Gastroesophageal sphincter (tissue), 4 donors: ENCODE measurements at places on chromosomes 1 and 21.

DNA sequence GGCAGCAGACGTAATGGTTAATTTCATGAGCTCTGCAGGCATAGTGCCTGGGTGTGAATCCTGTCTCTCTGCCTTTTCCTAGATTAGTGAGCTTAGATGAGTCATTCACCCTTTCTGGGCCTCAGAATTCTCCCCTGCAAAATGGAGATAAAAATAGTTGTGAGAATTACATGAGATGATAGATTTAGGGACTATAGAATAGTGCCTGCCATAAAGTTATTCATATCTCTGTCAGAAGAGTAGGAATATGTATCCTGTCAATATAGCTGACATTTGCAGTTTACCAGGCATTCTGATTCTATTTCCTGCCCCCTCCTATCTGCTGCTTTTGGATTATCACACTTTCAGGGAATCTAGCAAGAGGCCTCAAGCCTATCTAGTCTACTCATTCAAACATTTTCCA lies 112.0 kb downstream of the PDE4B start:
- no peak for ATAC-seq

- no peak for ATAC-seq
These were observed 23.4 kb upstream of the PDE9A start for GRCh38 chr21:42629933-42630589.

DNA sequence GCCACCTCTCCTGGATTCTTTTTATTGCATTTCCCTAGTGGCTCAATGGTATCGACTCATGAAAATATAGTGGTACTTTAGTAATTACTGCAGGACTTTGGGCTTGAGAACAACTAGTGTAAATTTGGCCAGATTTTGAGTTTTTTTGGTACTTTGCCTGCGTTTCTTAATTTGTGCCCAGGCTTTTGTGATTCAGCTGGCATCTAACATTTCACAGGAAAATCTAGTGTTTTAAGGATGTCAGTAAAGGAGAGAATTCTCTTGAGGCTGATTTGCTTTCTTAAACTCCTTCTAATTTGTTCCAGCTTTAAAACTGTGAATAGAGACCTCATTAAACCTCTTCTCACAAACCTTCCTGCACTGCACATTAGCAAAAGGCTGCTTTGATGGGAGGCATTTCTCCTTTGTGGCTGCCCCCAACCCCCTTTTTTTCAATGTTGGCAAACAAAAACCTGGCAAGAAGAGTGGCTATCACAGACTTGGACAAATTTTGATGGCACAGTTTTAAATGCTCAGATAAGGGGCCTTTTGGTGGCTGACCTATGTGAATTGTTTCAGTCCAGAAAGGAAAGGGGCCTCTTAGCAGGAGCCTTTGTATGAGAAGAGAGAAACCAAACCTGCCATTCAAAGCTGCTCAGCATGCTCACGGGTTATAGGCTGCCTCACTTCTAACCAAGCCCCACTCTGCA lies 113.4 kb upstream of the RAVER2 start:
- ATAC-seq = no peak

DNA sequence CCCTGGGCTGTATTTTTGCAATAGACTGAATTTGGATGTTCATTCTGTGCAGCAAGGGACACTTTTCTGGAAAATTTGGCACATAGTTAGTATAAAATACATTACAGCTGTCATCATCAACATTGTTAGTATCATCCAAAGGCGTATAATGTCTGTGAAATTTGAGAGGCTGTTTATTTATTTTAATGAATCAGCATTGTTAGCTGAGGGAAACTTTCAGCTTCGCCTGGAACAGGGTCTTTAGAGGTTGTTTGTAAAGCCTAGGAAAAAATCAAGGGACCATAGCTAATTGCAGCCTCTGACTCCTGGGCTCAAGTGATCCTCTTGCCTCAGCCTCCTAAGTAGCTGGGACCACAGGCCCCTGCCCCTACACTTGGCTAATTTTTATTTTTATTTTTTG lies 106.8 kb upstream of the USP24 start:
- ATAC-seq = no peak

- peak; percentile 21 for ATAC-seq
These were observed 31.9 kb downstream of the SLC1A7 start for GRCh38 chr1:53110370-53111072.

DNA sequence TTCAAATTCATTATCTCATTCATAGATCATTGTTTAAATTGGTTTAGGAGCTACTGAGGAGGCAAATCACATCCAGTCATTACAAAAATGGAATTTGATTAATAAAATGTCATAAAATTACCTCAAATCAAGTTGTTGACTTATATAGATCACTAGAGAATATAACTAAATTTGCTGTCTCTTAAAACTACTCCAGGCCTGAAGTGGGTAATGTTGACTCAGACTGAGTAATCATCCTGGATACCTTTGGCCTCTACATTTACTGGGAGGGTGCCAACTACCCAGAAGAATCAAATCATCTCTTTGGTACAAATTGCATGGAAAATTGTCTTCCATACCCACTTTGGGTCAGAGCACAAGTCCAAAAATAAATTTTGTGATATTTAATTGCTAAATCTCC lies 191.2 kb upstream of the GREM2 start:
- no peak for ATAC-seq

DNA sequence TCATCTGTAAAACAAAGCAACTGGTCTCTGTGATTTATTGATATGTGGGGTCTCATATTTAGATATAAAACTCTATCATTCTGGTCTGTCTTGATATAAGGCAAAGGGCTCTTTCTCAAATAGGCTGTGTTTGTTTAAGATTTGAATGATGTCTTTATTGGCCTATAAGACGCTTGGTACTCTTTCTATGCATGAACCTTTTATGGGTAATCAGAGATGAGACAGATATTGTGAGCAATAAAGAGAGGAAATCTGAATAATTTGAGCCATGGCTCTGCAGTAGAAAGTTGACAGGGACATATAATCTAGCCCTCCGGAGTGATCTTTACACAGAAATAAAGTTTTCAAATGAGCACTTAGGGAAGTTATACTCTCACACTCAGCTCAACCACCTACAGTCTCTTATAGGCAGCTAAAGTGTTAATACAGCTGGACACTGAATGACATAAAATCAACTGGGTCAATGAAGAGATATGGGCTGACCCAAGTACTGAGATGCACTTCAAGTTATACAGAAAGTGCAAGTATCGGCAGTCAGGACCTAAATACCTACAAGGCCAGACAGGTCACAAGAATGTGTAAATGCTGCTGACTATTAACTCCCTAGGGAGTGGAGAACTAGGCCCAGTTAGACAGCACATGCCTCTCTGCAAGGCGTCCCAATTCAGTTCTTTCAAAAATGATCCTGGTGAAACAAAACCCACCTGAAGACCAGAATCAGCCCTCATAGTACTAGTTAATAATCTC lies 111.0 kb downstream of the PTPN14 start:
- ATAC-seq = no peak

- no peak for ATAC-seq
These were observed 4.3 kb upstream of the GPR153 start for GRCh38 chr1:6265151-6265550.

DNA sequence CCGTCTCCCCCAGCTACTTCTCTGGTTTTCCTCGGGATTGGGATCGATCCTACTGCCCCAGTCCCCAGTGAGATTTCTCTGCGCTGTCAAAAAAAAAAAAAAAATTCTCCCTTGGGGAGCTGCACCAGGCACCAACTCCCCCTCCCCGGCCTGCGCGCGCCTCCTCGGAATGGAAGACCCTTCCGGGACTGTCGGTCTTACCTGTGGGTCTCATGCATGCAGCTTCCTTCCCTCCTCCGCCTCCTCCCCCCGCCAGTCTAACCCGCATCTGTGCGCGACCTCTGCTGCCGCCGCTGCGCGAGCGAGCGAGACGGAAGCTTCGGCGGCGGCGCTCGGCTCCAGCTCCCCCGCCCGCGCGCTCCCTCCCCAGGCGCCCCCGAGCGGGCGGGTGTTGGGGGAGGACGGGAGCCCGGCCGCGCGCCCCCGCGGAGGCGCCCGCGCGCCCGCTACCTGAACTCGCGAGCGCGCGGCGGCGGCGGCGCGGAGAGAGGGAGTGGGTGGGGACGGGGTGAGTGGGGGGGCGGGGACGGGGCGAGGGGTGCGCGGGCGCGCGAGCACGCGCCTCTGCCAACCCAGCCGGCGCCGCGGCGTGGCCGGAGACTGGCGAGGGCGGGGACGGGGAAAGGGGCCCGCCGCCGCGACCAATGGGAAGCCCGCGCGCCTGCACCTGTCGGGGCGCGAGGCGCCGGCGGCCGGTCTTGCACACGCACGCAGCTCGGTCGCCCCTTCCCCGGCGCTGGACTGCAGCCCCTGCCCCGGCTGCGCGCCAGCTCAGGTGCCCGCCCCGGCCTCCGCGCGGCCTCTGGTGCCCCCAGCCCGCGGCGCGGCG lies at the start of gene SUSD4:
TSS of gene SUSD4 (minus strand) at position 321 of the 829 bp plus-strand sequence. CDS start 751 bp downstream, outside the sequence.
- peak; percentile 78 for ATAC-seq

DNA sequence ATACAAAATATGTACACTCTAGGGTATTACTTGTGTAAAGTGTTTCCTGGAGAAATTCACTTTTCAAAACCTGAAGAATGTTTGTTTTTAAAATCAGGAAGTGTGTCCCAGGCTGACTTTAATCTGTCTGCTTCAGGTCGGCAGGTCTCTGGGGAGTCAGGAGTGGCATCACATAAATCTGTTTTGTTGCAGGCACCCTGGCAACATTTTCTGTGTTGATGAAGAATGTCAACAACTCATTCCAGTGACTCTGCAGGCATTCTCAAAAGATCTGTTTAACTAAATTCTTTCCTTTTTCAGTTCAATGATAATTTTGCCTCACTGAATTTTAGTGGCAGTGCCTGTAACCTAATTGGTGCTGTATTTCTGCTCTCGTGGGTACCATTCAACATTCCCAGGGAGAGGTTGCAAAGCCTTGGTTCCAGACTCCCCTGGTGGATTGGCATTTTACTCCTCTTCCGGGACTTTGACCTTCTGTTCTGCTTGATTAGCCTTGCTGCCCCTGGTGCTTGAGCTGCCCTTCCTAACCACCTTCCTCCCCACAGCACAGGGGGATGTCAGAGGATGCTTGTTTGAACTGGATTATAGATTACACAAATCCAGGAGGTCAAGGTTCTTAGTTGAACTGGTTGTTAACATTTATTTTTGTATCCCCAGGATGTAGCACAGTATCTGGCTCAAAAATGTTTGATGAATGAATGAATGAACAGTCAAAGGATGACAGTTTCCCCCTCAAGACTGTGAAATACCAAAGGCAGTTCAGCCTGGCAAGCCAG lies 55.4 kb upstream of the LPGAT1 start:
- no peak for ATAC-seq

- ATAC-seq = no peak
These were observed 72.1 kb downstream of the SKI start for GRCh38 chr1:2300004-2300771.

GRCh38 chr1:6470132-6471085 lies 4.4 kb upstream of the TNFRSF25 start:
- ATAC-seq = no peak

- ATAC-seq = no peak
These were observed 34.7 kb downstream of the SLC19A1 start for GRCh38 chr21:45507523-45507875.

DNA sequence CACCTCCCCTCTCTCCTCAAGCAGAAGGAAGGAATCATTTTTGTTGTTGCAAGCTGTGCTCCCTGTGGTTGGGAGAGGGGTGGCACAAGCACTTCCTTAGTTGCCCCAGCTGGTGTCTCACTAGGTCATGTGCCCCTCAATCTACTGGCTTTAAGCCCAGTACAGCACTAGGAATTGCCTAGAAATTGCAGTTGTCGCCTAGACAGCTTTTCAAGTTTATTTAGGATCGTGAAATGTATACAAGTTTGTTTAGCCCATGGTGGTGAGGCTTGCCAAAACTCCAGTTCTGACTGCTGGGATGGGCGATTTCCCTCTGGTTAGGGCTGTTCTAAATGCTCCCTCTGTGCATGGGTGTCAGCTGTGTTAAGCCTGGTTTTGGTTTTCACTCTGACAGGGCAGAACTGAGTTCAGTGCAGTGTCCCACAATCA lies 126.8 kb upstream of the ZNF644 start:
- peak; percentile 53 for ATAC-seq

DNA sequence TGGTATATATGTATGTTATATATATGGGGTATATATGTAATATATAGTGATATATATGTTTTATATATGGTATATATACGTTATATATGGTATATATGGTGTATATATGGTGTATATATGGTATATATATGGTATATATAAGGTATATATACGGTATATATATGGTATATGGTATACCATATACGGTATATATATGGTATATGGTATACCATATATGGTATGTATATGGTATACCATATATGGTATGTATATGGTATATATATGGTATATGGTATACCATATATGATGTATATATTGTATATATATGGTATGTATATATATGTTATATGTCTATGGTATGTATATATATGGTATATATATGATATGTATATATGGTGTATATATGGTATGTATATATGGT lies 447.7 kb upstream of the USP24 start:
- no peak for ATAC-seq

DNA sequence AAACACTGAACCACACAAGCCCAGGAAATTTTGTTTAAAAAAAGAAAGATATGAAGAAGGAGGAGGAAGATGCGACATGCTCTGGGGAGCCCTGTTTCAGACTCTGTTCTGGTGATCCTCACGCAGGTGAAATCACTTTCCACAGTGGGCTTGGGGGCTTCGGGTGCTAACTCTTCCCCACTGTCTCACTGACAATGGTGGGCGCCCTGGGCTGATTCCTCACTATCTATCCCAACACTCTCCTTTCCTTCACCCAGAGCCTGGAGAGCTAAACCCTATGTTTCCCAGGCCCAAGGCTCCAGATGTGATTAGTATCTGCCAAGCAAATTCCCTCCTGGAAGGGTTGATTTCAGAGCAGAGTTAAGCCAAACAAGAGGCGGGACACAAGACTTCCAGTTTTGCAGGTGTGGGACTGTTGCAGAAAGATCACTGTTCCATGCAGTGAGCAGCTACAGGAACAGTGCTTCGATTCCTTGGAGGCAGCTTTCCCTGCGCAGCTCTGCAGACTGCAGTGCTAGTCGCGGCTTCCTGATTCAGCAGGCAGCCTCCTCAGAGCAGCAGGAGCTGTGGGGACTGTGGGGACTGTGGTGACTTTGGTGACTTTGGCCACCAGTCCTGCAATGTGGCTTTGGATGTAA lies 168.3 kb downstream of the RHOU start:
- ATAC-seq = no peak

- ATAC-seq = no peak
These were observed 91.7 kb downstream of the PGBD5 start for GRCh38 chr1:230334447-230334837.

GRCh38 chr1:182122256-182122912 lies 60.9 kb upstream of the ZNF648 start:
- ATAC-seq = no peak

DNA sequence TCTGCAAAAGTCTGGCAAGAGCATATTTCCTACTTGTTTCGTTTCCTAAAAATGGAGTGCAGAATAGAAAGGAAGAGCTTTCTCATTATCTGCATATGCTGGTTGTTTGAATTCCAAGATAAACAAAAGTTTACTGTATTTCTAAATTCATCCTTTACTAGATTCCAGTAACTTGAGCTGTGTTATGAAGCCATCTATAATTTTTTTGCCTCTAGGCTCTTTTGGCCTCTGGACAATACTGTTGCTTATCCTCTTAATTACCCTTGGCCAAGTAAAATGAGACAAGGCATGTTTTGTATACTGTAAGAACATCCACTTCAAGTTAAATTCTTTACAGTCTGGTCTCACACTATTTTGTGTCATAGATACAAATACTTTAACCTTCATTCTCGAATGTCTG lies 45.6 kb upstream of the HFM1 start:
- ATAC-seq = no peak
